Inflammatory macrophage treated with lipopolysaccharide for 4 hours (primary cell): ENCODE measurements at places on chromosomes 6 and 20.

DNA sequence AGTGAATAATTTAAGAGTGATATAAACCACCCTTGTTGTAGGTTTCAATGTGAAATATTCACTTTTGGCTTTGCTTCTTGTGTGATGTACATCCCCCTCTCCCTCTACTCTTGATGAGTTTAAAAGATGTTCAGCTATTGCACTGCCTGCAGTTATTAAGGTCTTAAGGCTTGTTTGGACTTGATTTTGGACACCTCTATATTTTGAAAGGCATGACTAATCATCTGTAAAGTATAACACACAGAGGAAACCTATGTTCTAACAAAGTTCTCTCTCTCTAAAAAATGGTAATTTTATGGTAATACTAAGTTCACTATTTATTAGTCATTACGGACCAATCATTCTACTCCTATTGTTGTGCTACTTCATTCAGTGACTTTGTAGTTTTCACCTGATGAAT lies 1719.9 kb downstream of the GRIK2 start:
- no peak for DNase-seq

DNA sequence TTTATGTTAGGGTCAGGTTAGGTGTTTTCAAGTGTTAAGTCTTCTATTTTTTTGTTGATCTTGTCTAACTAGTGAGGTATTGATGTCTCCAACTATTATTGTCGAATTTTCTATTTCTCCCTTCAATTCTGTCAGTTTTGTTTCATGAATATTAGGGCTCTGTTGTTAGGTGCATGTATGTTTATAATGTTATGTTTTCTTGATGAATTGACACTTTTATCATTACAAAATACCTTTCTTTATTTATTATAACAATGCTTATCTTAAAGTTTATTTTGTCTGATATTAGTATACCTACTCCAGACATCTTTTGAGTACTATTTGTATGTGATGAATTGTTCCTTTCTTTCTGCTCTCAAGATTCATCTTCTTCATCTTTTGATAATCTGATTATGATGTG lies 12.9 kb upstream of the TRIM38 start:
- DNase-seq = no peak

GRCh38 chr6:3888153-3888957 lies 39.2 kb downstream of the FAM50B start:
- DNase-seq = no peak

- no peak for DNase-seq
Measured at GRCh38 chr6:147805155-147805554, 296.7 kb downstream of the SAMD5 start.

- peak; percentile 53 for DNase-seq
Measured at GRCh38 chr20:38144974-38145728, 19.9 kb downstream of the TGM2 start.

- DNase-seq = no peak
Measured at GRCh38 chr6:135701426-135701825, 150.1 kb upstream of the PDE7B start.

GRCh38 chr6:9494864-9495263 lies 920.0 kb downstream of the TFAP2A start:
- no peak for DNase-seq

- no peak for DNase-seq
Measured at GRCh38 chr6:127288705-127289104, 22.0 kb downstream of the RNF146 start.

DNA sequence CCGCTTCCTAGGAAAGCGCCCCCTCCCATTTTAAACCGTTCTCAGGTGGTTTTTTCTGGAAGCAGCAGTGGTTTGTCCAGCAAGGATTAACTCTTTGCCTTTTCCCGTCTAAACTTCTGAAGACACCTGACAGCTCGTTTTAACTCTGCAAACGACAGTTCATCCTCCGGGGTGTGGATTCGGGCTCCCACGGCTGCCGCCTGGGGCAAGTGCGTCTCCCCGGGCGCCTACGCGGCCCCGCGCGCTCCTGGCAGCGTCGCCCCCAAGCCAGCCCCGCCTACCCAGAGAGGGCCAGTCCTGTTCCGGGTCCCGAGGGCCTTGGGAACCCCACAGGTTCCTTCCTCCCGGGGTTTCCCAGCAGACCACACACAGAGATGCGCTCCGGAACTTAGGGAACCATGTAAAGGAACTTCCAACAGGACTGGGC lies 54.4 kb downstream of the PRR18 start:
- DNase-seq = peak; percentile 90
